ENCODE measurements at places on chromosomes 12 and 14. TPM values are rescaled to one million over a fixed set of nuclear protein-coding genes. Genes with fewer than 3 reads are reported as not detected.

DNA sequence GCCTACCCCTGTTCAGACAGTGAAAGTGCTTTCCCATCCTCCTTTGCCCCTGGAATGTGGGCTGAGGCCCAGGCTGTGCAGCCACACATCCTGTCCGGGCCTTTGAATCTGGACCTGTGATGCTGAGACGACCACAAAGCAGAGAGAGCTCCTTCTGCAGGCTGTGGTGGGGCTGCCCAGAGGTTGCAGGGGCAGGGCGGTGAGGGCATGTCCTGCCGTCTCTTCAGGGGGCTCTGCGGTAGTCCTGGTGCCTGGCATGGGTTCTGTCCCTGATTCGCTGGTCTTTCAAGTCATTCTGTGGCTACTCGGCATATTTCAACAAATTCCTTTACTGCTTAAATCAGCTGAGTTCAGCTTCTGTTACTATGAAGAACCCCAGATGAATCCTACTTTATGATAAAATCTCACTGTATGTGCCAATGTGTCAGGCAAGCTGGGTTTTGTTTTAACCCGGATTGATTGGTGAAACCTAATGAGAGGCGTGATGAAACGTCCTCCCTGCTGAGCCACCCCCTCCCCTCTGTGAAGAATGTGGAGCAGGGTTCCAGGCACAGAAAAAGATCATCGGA, 63.4 kb upstream of the DICER1 start:
- H3K27ac ChIP-seq = no peak overlapping the region
- no peaks in the 10 kb centered on the region for H3K36me3 ChIP-seq
- H3K4me1 ChIP-seq = no peaks in the 10 kb centered on the region
- no peak overlapping the region for H3K4me3 ChIP-seq
- H3K27me3 ChIP-seq = peaks cover 2% of the 10 kb centered on the region

- peaks cover 2% of the 10 kb centered on the region for H3K27me3 ChIP-seq
- H3K27ac ChIP-seq = peak overlapping the region; percentile 45
- no peaks in the 10 kb centered on the region for H3K36me3 ChIP-seq
- peak; percentile 11 for DNase-seq
- no peaks in the 10 kb centered on the region for H3K4me1 ChIP-seq
Observed at GRCh38 chr12:56084958-56085543, 5.1 kb downstream of the ERBB3 start.

DNA sequence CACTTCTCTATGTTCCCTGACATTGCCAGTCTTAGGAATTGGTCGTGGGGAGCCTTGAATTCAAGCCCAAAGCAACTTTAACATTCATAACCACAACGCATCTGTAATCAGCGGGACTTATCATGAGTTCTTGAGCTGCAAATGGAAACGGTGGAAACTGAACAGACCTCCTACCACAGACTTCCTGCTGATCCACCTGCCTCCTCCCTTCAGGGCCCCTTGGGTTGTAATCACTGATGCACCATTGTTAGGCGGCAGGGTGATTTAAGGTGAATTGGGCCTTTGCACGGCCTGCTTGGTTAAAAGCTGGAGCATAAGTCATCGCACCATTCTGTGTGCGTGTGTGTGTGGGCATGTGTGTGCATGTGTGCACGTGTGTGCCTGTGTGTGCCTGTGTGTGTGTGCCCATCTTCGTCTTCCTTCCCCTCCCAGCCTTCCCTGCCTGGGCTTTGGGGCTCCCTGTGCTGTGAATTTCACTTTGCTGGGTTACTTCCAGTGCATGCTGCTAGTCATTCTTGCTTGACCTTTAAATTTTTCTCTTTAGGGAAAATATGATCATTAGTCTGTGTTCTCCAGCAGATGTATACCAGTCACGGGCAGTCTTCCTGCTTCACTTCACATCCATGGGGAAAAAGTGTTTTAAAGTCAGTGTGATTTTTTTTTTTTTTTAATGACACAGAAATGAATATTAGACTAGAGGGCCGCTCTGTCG, 29.1 kb downstream of the CHST11 start:
- H3K27me3 ChIP-seq = peaks cover 2% of the 10 kb centered on the region
- H3K36me3 ChIP-seq = peaks cover 22% of the 10 kb centered on the region
- H3K27ac ChIP-seq = peak overlapping the region; percentile 77
- peaks cover 88% of the 10 kb centered on the region for H3K4me1 ChIP-seq
- DNase-seq = peak; percentile 38

DNA sequence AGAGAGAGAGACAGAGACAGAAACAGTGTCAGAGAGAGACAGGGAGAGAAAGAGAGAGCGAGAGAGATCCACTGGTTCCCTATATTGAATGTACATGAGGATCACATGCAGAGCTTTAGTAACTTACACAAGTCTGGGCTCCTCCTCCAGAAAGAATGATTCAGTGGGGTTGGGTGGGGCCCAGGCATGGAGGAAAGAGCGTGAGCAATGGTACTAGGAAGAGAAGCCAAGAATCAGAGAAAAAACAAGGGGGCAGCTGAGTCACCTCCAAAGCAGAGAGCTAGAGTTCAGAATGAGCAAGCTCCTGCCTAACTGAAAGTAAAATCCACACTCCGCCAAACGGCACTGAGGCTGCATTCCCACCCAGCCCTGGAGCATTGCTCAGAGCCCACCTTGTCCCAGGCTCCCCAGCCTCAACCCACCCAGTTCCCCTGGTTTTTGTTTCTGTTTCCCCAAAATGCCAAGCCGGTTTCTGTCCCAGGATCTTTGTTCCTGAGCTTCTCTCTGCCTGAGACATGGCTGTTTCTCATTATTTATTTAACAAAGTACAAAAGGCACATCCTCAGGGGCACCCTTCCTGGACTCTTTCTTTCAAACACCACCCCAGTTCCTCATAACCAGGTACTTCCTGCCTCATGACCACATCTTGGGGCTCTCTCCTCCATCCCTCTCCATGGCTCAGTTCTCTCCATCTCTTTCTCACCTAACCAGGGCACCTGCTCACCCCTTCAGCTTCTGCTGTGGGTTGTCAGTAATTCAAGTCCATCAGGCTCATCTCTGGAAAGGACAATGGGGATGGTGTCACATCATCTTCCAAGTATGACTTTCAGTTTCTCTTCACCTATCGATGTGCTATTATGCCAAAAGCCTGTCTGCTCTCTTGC, 670.3 kb upstream of the TBX3 start:
- H3K4me3 ChIP-seq = no peak overlapping the region
- H3K36me3 ChIP-seq = no peaks in the 10 kb centered on the region
- no peaks in the 10 kb centered on the region for H3K4me1 ChIP-seq
- no peak for DNase-seq
- no peak overlapping the region for H3K27ac ChIP-seq

- peaks cover 51% of the 10 kb centered on the region for H3K4me1 ChIP-seq
- H3K36me3 ChIP-seq = no peaks in the 10 kb centered on the region
- H3K4me3 ChIP-seq = peak overlapping the region; percentile 96
- H3K27ac ChIP-seq = peak overlapping the region; percentile 99
- DNase-seq = no peak
Observed at GRCh38 chr12:62258941-62259630, 1.1 kb upstream of the USP15 start.

DNA sequence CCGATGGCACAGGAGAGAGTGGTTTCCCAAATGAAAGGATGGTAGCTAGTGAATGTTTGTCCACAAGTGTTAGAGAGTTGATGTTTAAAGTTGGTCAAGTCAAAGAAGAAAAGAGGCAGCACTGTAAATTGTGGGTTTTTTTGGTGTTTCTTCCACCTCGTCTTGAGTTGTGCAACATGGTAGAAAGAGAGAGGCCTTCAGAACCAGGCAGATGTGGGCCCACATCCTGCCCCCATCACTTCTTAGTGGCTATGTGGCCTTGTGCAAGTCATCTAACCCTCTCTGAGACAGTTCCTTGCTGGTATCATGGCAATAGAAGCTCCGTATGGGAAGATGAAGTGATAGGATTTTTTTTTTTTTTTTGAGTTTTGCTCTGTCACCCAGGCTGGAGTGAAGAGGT, 60.8 kb downstream of the NDUFA12 start:
- peak overlapping the region; percentile 91 for H3K27ac ChIP-seq
- peak overlapping the region; percentile 77 for H3K4me3 ChIP-seq
- H3K27me3 ChIP-seq = peaks cover 13% of the 10 kb centered on the region
- H3K4me1 ChIP-seq = peaks cover 79% of the 10 kb centered on the region
- peak; percentile 31 for DNase-seq
- H3K36me3 ChIP-seq = peaks cover 23% of the 10 kb centered on the region

DNA sequence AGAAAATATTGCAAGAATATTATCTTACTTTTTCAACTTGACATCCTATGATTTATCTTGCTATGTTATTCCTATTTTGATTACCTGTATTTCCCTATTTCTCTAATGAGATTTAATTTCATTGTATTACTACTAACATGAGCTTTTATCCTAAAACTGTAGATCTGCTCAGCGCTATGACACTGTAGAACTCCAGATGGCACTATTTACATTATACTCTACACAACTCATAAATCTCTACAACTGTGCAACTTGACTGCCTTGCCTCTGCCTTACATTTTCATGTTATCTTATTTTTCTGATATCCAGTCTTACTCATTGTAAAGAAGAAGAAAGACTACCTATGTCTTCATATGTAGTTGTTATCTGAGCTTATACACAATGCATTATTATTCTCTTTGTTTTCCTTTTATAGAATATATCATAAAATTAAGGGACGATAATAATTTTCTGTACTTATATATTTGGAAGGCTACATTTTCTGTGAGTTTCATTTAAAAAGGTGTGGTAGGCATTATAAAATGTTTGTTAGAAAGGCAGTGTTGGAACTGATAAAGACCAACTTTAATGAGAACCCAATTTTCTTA, 24.1 kb downstream of the NUP37 start:
- H3K27ac ChIP-seq = no peak overlapping the region
- peaks cover 2% of the 10 kb centered on the region for H3K27me3 ChIP-seq
- H3K4me3 ChIP-seq = no peak overlapping the region
- no peak for DNase-seq
- peaks cover 9% of the 10 kb centered on the region for H3K36me3 ChIP-seq
- no peaks in the 10 kb centered on the region for H3K4me1 ChIP-seq

DNA sequence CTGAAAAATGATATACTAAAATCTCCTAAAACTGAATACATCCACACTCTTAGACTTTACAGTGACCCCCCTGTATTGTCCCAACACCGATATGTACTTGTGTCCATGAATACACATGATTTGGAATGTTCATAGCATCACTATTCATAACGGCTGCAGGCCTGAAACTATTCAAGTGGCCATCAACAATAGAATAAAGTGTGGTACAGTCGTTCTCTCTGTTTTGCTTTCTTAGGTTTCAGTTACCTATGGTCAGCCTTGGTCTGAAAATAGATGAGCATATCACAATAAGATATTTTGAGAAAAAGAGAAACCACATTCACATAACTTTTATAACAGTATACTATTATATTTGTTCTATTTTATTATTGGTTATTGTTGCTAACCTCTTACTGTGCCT, 150.6 kb downstream of the ASCL4 start:
- H3K27ac ChIP-seq = no peak overlapping the region
- H3K4me3 ChIP-seq = no peak overlapping the region
- no peak for DNase-seq
- H3K27me3 ChIP-seq = peaks cover 24% of the 10 kb centered on the region
- H3K4me1 ChIP-seq = no peaks in the 10 kb centered on the region

- H3K27ac ChIP-seq = no peak within 1 kb of the TSS
- H3K4me3 ChIP-seq = no peak within 1 kb of the TSS
- no peak for DNase-seq
- no peaks in the 10 kb centered on the region for H3K27me3 ChIP-seq
- H3K36me3 ChIP-seq = no peaks in the 10 kb centered on the region
Observed at GRCh38 chr12:55470088-55470829, at the start of gene OR6C70. TSS of gene OR6C70 (minus strand) at chr12:55470138. CDS start at chr12:55470138, 0 bp downstream.

GRCh38 chr14:94027566-94028449, 1.7 kb downstream of the OTUB2 start:
- H3K27ac ChIP-seq = no peak overlapping the region
- no peaks in the 10 kb centered on the region for H3K36me3 ChIP-seq
- no peak for DNase-seq
- peak overlapping the region; percentile 59 for H3K4me3 ChIP-seq
- H3K4me1 ChIP-seq = peaks cover 7% of the 10 kb centered on the region
- H3K27me3 ChIP-seq = peaks cover 7% of the 10 kb centered on the region

DNA sequence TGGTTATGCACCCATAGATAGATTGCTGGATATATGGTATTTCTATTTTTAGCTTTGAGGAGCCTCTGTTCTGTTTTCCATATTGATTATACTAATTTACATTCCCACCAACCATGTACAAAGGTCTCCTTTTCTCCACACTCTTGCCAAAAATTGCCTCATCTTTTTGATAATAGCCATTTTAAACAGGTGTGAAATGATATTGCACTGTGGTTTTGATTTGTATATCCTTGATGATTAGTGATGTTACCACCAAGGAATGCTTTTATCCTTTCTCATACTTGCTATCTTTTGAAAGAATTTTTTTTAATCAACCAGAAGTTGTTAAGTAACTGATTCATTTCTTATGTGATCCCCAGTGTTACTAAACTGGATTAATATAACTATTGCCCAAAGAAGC, 60.0 kb downstream of the BBS10 start:
- H3K36me3 ChIP-seq = no peaks in the 10 kb centered on the region
- DNase-seq = no peak
- H3K27me3 ChIP-seq = peaks cover 4% of the 10 kb centered on the region
- no peak overlapping the region for H3K27ac ChIP-seq
- H3K4me1 ChIP-seq = no peaks in the 10 kb centered on the region

GRCh38 chr14:28635387-28635786, 131.2 kb upstream of the FOXG1 start:
- H3K4me1 ChIP-seq = no peaks in the 10 kb centered on the region
- H3K4me3 ChIP-seq = no peak overlapping the region
- DNase-seq = no peak
- H3K27me3 ChIP-seq = no peaks in the 10 kb centered on the region
- no peaks in the 10 kb centered on the region for H3K36me3 ChIP-seq

OS9 gene
- 111 TPM for polyA plus RNA-seq

DNA sequence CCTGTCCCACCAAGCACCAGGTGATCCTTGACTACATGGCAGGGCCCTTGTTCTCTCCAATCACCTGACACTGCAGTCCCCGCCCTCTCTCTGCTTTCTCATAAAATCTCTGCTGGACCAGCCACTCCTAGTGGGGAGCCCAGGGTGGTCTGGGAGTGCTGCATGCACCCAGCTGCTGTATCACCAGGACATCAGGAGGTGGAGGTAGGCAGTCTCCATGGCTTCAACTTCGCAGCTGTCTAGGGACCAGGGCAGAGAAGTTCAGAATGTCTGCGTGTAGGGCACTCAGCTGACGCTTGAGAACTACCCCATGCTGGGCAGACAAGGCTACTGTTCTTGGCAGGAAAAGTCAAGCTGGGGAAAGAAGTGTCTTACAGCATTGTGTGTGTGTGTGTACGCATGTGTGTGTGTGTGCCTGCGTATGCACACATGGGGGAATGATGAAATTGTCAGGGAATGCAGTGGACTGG, 2.6 kb downstream of the WSCD2 start:
- no peak overlapping the region for H3K27ac ChIP-seq
- no peak for DNase-seq
- peaks cover 9% of the 10 kb centered on the region for H3K4me1 ChIP-seq

- peaks cover 4% of the 10 kb centered on the region for H3K27me3 ChIP-seq
- DNase-seq = no peak
- no peaks in the 10 kb centered on the region for H3K36me3 ChIP-seq
- no peak overlapping the region for H3K4me3 ChIP-seq
- H3K4me1 ChIP-seq = no peaks in the 10 kb centered on the region
- H3K27ac ChIP-seq = no peak overlapping the region
Observed at GRCh38 chr12:5051334-5051733, 7.7 kb downstream of the KCNA5 start.
